ENCODE measurements at places on chromosomes 5 and 9. TPM values are rescaled to one million over a fixed set of nuclear protein-coding genes. Genes with fewer than 3 reads are reported as not detected.

SLC6A19 gene
- not detected for total RNA-seq

DMGDH gene
- total RNA-seq, result 19.2 TPM

PLAC8L1 gene
- 0.42 TPM for total RNA-seq

TLX3 gene
- not detected for total RNA-seq

GRCh38 chr5:154773326-154773725, 18.1 kb downstream of the LARP1 start:
- no peak for DNase-seq

DNA sequence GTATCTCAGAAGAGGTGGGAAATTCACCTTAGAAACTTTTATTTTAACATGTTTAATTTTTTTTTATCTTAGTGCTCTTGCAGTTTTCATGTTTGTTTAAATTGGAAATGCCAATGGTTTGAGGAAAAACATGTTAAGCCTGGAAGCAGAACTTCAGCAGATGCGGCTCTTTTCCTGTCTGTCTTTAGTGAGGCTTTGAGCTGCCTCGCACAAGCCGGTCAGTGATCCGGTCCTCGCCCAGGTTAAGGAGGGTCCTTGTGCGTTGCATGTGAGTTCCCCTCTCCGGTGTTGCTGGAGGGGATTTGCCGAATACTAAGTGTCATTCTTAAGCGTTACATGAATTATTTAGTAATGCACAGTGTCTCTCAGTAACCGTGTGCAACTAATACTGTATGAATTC, 9.4 kb upstream of the PLEKHG4B start:
- no peak for DNase-seq

- no peak for DNase-seq
Observed at GRCh38 chr9:122322553-122322952, 48.3 kb upstream of the PTGS1 start.

- DNase-seq, result no peak
Observed at GRCh38 chr9:88966894-88967676, 24.2 kb upstream of the S1PR3 start.

DNA sequence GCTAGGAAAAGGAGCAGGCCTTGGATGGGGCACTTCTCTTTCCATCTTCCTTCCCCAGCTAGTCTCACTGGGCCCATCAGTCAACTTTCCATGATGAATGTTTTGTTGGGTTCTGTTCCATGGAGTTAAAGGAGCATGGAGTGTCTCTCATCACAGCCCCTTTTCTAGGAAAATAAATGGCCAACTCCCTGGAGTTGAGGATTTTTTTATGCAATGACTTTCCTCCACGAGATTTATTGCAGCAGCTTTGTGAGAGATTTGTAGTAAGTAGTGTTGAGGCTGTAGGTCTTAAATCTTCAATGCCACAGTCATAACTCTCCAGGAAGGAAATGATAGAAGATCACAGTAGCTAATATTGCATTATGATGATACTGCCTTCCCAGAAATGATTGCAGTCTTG, 45.6 kb upstream of the SLC44A1 start:
- DNase-seq, result no peak

DNA sequence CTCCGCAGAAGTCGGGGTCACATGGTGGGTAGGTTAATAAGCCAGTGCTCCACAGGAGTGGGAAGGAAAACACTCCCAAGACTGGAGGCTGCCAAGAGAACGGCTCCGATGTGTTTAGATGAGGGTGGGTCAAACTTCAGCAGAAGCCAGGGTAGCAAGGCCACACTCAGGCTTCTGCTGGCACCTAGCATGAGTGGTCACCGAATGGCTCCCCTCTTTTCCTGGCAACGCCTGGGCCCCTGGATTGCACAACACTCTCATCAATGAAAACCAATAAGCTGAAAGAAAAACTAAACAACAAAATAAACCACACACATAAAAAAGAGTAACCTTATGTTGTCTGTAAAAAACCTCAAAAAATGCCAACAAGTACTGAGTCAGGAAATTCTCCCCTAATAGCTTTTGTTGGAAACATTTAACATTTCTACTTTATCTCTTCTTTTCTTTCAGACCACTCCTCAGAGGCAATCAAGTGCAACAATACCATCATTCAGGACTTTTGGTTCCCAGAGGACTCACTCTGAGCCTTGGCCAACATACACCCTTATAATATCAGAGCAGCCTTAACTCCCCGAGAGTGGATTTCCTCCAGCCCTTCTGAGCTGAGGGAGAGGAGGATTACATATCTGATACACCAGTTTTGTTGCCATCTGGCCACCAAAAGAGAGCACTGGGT, 279.9 kb downstream of the ENC1 start:
- no peak for DNase-seq

- DNase-seq, result peak; percentile 48
Observed at GRCh38 chr5:132263548-132264261, 6.2 kb downstream of the PDLIM4 start.

Data from activated T-cell treated with anti-CD3 and anti-CD28 coated beads, Interleukin-2, amount 50 U/mL, for 72 hours (primary cell).